ENCODE measurements at places on chromosomes 2 and 18. TPM values are rescaled to one million over a fixed set of nuclear protein-coding genes. Genes with fewer than 3 reads are reported as not detected.

DNA sequence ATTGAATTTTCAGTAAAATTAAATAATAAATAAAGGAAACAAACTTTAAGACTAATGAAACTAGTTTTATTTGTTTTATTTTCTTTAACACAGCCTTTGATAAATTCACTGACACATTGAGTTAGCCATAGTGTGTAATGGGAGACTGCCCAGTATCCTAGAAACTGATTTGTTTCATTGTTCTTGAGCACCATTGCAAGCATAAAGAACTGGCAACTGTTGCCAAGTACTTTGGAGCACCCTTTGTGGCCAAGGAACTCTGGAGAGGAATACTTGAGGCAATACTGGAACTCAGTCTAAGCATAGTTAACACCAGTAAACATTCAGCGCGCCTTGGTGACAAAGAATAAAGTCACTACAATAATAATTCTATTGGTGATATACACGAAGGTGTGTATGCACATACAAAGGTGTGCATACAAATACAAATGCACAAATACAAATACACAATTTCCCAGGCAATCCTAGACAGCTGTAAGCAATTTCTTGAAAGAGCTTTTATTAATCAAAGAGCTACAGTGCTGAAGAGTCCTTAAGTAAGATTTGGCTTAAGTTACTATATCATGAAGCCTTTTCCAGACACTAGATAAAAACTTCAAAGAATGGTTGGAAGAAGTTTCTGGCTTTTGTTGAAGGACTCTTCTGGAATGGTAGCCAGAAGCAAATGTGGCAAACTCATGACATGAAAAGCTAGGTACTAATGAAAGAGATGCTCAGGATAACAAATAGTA lies 1371.2 kb downstream of the LRP1B start:
- DNase-seq = no peak

- no peak for DNase-seq
Measured at GRCh38 chr18:5058768-5059695, 138.0 kb downstream of the AKAIN1 start.

DNA sequence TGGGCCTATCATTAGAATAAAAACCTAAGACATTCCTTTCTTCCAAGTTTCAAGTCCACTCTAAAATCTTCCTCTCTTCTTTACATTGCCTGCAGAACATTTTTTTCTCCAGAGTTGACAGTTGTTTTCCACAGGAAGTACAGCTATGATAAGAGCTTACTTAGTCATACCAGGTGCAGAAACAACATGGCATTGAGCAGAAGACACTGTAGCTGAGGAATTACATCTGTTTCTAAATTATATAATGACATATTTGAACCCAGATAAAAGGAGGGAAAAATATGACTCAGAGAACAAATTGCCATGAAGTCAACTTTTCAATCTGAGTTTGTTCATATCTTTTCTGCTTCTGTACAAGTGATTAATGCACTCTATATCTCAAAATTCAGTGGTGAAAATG lies 30.2 kb downstream of the CMPK2 start:
- DNase-seq = peak; percentile 51

GRCh38 chr18:15165048-15165447 lies 417.1 kb downstream of the ANKRD30B start:
- peak; percentile 1 for DNase-seq

The TWIST2 gene
- 94.9 TPM for total RNA-seq

The FAM124B gene
- not detected for total RNA-seq

The CCL20 gene
- 2.2 TPM for total RNA-seq

All from RPMI7951 (cell line).